Diencephalon (tissue), 1 donor: ENCODE measurements at places on chromosomes 16 and 17. TPM values are rescaled to one million over a fixed set of nuclear protein-coding genes. Genes with fewer than 3 reads are reported as not detected.

Gene C16orf96
- 0.46 TPM for total RNA-seq

Gene CARD14
- 0.46 TPM for total RNA-seq

Gene GRN
- total RNA-seq, result 95.3 TPM

Gene SBK1
- total RNA-seq, result 22.4 TPM

Gene CXCL16
- 1.8 TPM for total RNA-seq

Gene CLEC18B
- 2.3 TPM for total RNA-seq

Gene MYH11
- total RNA-seq, result 0.23 TPM

Gene KCNG4
- not detected for total RNA-seq

Gene WFIKKN2
- total RNA-seq, result 14.3 TPM

Gene SKAP1
- 0.92 TPM for total RNA-seq

Gene C17orf67
- 3.2 TPM for total RNA-seq

Gene IRX5
- 3.5 TPM for total RNA-seq

Gene KREMEN2
- 0.46 TPM for total RNA-seq

Gene ZNF771
- 10.4 TPM for total RNA-seq

Gene TBX4
- not detected for total RNA-seq

Gene MT1X
- total RNA-seq, result 14.3 TPM

Gene CRHR1
- 6.2 TPM for total RNA-seq

Gene TEKT5
- total RNA-seq, result 1.2 TPM

Gene CX3CL1
- 18.2 TPM for total RNA-seq

Gene RASD1
- total RNA-seq, result 18.2 TPM

Gene SULT1A2
- total RNA-seq, result 0.69 TPM

Gene NFATC2IP
- total RNA-seq, result 28.4 TPM

Gene CES3
- total RNA-seq, result under 0.01 TPM

Gene BTBD17
- 20.8 TPM for total RNA-seq

Gene SLFN12L
- 0.46 TPM for total RNA-seq

Gene SLFN11
- total RNA-seq, result 7.8 TPM

Gene IL21R
- total RNA-seq, result 0.69 TPM

Gene SPOP
- total RNA-seq, result 129 TPM

Gene SPATA32
- not detected for total RNA-seq

Gene ARL5C
- total RNA-seq, result not detected

Gene RAB11FIP4
- 54.9 TPM for total RNA-seq

Gene ZNF423
- total RNA-seq, result 30.9 TPM

Gene DEXI
- 24.0 TPM for total RNA-seq

Gene CHST6
- total RNA-seq, result 5.3 TPM

Gene TP53TG3
- not detected for total RNA-seq

Gene KRT31
- total RNA-seq, result 0.23 TPM

Gene PCGF2
- total RNA-seq, result 7.2 TPM

Gene TP53I13
- 7.6 TPM for total RNA-seq

Gene CACNA1H
- total RNA-seq, result 24.7 TPM
